ENCODE measurements at places on chromosomes 5 and 9.

DNA sequence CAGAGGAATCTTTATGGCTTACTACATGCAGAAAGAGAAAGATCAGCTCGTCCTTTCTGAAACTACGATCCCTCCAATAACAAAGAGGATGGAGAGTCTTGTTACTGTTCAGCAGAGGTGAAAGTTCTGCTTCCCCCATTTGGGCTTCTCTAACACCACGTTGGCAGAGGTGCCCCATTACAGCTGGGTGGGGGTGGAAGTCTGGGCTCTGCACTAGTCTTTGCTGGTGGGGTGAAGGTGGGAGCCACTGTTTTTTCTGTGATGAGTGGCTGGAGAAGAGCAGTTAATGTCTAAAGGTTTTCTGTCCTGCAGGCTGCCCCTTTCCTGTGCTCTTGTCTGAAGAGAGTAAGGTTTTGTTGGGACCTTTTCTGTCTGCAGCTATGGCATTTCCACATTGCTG is 64.7 kb upstream of the OTULINL start:
- DNase-seq = no peak

DNA sequence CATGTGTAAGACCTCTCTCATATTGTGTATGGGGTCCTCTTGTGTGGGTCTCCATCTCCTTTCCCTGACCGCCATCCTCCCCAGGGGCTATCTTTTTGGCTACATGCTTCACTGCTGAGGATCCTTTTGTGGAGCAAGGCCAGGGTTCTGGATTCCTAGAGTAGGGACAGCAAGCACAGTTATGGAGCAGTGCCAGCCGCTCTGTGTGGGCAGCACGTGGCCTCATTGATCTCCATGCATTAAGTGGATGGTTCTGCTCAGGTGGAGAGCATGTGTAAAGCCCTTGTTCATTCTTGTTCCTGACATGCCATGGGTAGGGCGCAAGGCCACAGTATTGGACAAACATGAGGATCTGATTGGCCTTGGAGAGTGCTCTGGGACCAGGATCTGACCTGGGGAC is 8.9 kb downstream of the PHF2 start:
- no peak for DNase-seq

- no peak for DNase-seq
Observed at GRCh38 chr9:118567861-118568260, 801.4 kb downstream of the BRINP1 start.

- no peak for DNase-seq
Observed at GRCh38 chr5:115461506-115462290, 82.9 kb downstream of the FEM1C start.

DNA sequence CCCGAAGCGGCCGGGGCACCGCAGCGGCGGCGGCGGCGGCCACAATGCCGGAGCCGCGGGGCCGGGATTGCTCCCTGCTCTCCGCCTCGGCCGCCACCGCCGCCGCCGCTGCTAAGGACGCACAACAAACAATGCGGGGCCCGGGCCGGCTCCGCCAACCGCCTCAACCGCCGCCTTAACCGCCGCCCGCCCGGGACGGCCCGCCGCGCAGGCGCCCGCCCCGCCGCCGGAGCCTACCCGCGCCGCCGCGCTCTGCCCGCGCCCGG is 254 bp downstream of the STRBP start:
- DNase-seq = no peak

- no peak for DNase-seq
Observed at GRCh38 chr9:1920386-1920785, 94.8 kb upstream of the SMARCA2 start.

DNA sequence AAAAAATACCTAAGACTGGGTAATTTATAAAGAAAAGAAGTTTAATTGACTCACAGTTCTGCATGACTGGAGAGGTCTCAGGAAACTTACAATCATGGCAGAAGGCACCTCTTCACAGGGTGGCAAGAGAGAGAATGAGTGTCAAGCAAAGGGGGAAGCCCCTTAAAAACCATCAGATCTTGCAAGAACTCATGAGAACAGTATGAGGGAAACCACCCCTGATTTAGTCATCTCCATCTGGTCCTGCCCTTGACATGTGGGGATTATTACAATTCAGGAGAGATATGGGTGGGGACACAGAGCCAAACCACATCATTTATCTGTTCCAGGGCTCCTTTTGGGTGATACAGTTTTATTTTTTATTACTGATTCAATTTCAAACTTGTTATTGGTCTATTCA is 23.2 kb upstream of the ADAMTS16 start:
- no peak for DNase-seq

- no peak for DNase-seq
Observed at GRCh38 chr5:543351-543750, 19.1 kb upstream of the SLC9A3 start.

GRCh38 chr5:150121448-150122157 is 34.0 kb downstream of the PDGFRB start:
- no peak for DNase-seq

DNA sequence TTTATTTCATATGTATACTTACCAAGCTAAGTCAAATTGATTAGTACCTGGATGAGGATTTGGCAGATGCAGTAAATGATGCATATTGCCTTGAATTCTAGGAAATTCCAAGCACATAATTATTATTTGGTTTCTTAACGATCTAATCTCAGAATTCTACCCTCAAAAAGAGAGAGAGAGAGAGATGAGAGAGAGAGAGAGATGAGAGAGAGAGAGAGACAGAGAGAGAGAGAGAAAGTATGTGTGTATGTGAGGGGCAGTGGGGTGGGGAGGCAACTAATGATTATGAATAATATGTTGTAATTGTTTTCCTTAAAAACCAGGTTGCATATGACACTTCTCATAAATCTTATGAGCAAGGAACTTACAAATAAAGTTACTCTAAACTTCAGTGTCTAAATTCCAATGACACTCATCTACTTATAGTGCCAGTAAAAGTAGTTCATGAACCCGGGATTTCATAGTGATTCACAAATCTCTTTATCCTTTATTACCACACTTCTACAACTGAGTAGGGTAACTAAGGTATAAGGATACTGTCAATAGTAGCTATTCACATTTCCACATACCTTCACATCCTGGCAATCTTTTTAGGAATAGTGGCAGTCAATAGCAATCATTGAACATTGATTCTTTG is 60.5 kb upstream of the EDIL3 start:
- DNase-seq = no peak

All from Ammon's horn (tissue), 1 donor.